ENCODE measurements at places on chromosomes 12 and 14.

DNA sequence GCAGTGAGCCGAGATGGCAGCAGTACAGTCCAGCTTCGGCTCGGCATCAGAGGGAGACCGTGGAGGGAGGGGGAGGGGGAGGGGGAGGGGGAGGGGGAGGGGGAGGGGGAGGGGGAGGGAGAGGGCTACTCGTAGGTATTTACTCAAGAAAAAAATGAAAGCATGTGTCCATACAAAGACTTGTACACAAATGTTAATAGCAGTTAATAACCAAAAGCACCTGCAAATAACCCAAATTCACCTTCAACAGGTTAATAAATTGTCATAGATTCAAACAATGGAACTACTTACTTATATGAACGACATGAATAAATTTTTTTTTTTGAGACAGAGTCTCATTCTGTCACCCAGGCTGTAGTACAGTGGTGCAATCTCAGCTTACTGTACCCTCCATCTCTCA is 152.4 kb downstream of the BRMS1L start:
- no peak for DNase-seq

DNA sequence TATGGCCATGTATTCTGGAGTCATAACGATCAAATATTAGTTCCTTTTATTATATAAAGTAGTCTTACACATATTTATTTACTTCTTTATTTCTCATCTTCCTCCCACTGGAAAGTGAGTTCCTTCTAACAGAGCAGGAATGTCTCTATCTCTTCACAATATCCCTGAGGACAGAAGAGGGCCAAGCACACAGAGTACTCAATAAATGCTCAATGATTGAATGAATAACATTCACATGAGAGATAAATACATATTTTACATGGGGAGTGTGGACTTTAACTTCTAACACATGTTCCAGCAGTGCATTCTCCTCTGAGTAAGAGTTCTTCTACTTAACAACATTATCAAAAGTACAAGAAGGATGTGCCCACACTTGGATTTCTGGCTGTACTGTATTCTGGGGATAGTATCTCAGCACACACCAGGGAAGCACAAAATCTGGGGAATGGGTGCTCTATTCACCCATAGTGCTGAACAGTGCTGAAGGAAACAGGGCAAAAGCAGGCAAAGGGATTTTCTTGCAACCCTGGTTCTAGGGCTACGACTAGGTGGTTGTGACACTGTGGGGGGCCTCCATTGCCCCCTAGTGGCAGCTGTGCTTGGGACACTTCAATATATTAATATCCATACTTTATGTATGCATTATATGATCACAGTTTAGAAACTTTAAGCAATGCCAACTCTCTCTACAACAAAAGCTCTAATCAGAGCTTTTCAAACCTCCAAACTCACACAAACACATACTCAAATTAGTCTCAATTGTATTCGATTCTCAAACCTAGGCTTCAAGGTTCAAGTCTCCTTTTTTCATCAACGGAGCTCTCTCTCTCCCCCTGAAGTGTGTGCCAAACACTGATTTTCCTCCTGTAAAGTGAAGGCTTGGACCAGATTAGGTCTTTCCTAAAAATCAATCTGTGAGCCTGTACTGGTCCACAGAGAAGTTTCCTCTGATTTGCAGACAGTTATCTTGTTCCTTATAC is 115.5 kb downstream of the SLC2A13 start:
- DNase-seq: peak; percentile 71

DNA sequence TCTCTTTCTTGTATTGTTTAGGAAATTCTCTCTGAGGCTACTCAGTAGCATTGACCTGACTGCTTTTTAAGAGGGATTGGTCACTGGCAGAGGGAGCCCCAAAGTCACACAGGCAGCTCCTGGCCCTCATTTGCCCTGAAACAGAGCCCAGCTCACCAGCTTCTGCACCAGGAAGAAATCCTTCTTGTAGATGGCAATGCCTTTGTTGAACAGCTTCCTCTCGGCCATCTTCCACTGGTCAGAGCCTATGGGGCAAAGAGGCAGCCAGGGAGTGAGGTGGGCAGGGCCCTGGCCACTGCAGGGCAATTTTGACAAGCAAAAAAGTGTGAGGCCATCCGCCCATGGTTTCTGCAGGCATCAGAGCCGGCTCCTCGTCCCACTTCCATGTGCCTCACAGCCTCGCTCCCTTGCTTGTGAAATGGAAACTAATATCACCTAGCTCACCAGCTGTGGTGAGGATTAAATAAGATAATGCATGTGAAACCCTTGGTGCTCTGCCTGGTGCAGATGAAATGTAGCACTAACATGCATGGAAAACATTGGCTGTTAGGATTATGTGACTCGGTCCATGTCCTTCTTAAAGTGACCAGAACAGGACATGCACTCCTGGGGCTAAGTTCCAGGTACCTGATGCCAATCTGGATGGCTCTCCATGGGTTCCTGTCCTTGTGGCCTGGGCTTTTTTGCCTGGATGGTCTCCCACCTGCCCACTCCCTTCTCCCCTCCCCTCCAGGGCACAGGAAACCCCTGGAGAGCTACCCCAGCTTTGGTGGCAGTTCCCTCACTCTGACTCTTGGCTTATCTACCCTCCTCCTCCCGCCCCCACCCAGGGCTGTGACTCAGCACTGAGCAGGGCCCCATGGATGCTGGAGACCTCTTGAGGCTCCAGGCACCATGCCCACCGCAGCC is 11.2 kb upstream of the PNMA1 start:
- no peak for DNase-seq

- DNase-seq: peak; percentile 60
Observed at GRCh38 chr14:68970038-68970612, 9.0 kb downstream of the ACTN1 start.

GRCh38 chr14:80713076-80713850 is 228.3 kb downstream of the CEP128 start:
- no peak for DNase-seq

GRCh38 chr12:114248527-114248926 is 157.4 kb downstream of the TBX5 start:
- no peak for DNase-seq

GRCh38 chr12:10701843-10702242 is 21.3 kb downstream of the YBX3 start:
- DNase-seq: no peak

DNA sequence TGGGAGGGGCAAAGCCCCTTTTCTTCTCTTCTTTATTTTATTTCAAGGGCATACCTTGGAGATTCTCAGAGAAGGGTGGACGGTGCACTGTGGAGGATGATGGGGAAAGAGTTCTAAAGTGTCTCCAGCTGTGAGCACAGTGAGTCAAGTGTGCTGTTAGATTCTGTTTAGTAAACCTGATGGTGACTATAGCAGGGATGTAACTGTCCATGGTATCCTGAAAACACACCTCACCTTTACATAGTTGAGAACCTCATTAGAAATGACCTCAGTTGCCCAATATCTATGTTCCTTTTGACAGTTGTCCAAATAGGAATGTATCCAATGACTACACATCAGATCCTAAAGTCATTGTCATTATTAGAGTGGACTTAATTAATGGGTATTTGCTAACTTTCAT is 38.0 kb downstream of the CNTN1 start:
- no peak for DNase-seq

GRCh38 chr14:103501921-103502669 is 20.5 kb downstream of the CKB start:
- no peak for DNase-seq

GRCh38 chr12:50314636-50315312 is 31.5 kb upstream of the LIMA1 start:
- peak; percentile 80 for DNase-seq

- no peak for DNase-seq
Observed at GRCh38 chr12:110687396-110688169, 1.3 kb downstream of the HVCN1 start.

GRCh38 chr12:122406701-122407164 is 15.7 kb downstream of the CLIP1 start:
- DNase-seq: no peak

- no peak for DNase-seq
Observed at GRCh38 chr12:24902511-24903328, 46.2 kb downstream of the BCAT1 start.

GRCh38 chr12:68224613-68225285 is 861 bp downstream of the IL26 start:
- no peak for DNase-seq

DNA sequence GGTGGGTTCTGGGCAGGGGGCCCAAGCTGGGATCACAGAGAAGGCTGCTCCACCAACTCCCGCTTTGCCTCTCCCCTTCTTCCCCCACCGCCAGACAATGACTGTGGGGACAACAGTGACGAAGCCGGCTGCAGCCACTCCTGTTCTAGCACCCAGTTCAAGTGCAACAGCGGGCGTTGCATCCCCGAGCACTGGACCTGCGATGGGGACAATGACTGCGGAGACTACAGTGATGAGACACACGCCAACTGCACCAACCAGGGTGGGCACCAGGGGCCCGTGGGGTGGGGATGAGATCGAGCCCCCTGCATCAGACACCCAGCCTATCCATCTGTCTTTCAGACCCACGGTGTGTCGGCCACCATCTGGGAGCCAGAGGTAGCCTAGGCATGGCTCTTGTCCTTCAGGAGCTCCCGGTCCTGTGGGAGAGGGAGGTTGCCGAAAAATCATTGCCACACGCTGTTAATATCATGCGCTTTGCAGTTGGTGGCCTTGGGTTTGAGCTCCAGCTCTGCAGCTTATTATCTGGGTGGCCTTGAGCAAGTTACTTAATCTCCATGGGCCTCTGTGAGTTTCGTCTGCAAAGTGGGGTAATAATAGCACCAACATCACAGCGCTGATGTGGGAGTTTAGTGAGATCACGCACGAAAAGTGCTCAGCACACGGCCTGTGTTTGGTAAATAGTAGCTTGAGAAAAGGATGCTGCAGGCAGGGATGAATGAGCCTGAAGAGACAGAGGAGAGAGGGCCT is 21.8 kb upstream of the LRP1-AS start:
- no peak for DNase-seq

GRCh38 chr14:39568809-39569538 is 136.7 kb upstream of the FBXO33 start:
- DNase-seq: no peak

- DNase-seq: no peak
Observed at GRCh38 chr12:100795174-100795799, 711 bp downstream of the ANO4 start.

DNA sequence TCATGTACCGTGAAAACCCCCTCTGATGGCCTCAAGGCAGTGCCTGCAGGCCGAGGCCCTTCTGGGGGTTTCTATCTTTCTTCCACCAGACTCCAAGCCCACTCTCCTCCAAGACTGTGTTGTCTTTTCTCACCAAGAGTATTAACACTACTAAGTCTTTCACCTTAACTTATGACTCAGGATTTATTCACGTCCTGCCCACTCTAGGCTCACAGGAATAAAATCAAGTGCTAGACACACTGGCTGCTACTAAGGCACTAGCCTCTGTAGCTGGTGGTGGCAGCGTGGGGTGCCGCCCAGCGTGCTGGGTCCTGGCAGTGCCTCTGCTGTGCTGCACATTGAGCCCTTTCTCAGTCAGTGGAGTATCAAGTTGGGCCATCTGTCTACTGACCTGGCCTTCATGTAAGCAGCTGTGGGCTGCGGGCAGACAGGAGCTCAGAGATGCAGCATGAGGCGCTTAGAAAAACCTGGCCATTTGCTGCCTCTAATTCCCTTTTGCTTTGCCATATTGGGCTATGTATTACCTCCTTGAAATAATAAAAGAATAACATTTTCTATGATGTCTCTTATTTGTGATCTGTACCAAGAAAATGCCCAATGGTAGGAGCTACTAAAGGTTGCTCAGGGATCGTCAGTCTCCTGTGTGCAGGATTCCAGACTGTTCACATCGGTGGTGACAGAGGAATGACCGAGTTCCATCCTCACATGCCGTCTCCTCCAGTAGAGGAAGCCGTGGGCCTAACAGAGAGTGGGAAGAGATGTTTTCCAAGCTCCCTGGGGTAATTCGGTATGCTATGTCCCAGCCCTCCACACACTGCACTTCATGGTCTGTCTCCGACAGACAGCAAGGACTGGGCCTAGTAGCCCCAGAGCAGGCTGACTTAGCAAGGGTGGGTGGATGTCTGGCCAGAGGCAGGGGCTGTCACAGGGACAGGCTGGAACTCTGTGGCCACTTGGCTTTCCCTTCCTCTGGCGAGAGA is 39.9 kb downstream of the MAX start:
- no peak for DNase-seq
